ENCODE measurements at places on chromosomes 4 and X.

DNA sequence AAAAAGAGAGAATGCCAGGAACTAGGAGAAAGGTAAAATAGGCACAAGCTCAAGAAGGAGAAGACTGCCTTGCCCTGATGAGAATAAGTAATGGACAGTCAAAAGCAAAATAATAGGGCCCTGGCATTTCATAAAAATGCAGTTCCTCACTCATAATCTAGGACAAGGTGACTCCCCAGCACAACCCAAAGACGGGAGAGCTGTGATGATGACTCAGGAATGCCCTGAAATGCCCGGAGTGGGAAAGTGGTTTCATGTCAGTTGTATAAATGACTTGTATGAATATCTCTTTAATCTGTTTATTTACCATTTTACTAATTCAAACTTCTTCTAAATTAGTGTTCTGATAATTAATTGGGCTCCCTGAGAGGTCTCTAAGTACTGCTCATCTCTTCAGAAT, 28.8 kb upstream of the SETD7 start:
- DNase-seq: no peak
- H3K4me1 ChIP-seq: peaks cover 5% of the 10 kb centered on the region
- peaks cover 32% of the 10 kb centered on the region for H3K27me3 ChIP-seq
- H3K27ac ChIP-seq: no peak overlapping the region
- H3K36me3 ChIP-seq: no peaks in the 10 kb centered on the region

DNA sequence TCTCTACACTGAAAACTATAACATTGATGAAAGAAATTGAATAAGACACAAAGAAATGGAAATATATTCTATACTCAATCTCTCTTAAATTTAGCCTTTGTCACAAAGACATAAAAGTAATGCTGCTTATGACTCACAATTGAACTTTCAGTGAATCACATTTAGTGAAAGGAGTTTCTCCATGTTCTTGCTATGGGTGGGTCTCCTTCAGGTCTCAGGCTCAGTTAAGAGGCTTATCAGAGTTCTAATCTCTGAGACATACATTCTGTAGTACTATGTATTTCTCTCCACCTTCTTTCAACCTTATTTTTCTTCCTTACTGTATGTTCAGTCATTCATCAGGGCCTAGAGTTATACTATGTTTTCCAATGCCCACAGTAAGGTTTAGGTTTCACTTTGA, 220.9 kb downstream of the DTHD1 start:
- no peak overlapping the region for H3K27ac ChIP-seq
- no peak overlapping the region for H3K4me3 ChIP-seq
- H3K27me3 ChIP-seq: no peaks in the 10 kb centered on the region
- DNase-seq: no peak
- H3K36me3 ChIP-seq: no peaks in the 10 kb centered on the region

GRCh38 chr4:8409264-8410065, 31.1 kb downstream of the ACOX3 start:
- H3K27me3 ChIP-seq: no peaks in the 10 kb centered on the region
- H3K4me1 ChIP-seq: no peaks in the 10 kb centered on the region
- DNase-seq: no peak
- H3K27ac ChIP-seq: no peak overlapping the region
- H3K36me3 ChIP-seq: peaks cover 21% of the 10 kb centered on the region

DNA sequence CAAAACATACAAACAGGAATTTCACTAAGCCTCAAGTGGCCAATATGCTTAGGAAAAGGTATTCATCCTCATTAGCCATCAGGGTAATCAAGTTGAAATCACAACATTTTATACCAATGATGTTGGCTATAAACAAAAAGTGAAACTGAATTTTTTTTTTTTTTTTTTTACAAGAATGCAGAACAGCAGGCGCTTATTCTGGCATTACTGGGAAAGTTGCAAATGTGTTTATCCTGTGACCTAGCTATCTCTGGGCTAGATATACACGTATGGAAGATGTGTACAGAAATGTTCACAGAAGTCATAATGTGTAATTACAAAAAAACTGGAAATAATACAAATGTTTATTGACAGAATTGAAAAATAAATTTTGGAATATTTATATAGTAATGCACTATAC, 1430.4 kb upstream of the TENM3 start:
- no peaks in the 10 kb centered on the region for H3K4me1 ChIP-seq
- DNase-seq: no peak
- no peaks in the 10 kb centered on the region for H3K36me3 ChIP-seq
- H3K4me3 ChIP-seq: no peak overlapping the region
- no peaks in the 10 kb centered on the region for H3K27me3 ChIP-seq
- no peak overlapping the region for H3K27ac ChIP-seq

DNA sequence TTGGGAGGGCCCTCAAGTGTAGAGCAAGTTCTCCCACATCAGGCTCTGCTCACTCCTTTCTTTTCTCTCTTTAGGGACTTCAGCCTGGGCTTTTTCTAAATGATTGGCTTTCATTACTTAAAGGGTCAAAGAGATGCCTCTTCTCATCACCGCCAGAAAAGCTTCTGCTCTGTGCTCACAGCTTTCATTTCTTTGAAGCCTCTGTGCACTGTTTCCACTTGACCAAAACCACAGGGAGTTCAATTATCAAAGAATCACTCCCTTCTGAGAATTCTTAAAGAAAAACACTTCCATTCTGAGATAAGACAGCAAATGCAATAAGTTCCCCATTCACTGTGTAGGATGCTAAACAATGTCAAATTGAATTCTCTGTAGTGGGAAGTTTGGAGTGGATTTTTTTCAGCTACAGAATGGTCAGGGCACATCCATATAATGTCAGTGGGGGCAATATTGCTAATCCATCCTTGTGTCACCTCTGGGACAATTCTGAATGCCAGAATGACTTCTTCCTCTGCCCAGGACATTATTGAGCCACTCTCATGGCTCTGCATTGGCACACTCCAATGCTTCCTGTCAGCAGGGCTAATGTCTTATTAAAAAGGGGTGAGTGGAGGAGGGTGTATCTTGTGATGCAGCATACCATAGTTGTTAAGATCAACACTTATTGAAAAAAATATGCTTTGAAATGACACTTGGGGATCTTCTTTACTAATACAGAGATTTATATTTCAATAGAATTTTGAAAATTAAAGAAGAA, 217.6 kb downstream of the SNCA start:
- no peaks in the 10 kb centered on the region for H3K27me3 ChIP-seq
- no peaks in the 10 kb centered on the region for H3K36me3 ChIP-seq
- no peak for DNase-seq
- no peak overlapping the region for H3K4me3 ChIP-seq
- H3K27ac ChIP-seq: no peak overlapping the region

DNA sequence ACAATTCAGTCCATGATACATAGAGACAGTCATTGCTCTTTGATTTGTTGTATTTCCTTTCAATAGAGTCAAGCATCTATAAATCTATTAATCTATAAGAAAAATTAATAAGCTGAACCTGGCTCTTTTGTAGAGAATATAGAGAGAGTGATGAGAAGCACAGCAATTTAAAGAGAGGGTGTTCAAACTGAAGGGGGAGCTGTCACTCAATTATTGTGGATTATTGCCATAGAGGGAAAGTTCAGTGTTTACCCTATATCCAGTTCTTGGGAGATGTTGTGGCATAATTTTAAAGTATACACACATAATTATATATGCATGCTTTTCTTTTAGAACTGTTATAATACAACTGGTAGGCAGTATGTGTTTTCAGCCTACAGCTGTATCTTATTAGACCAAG, 1469.0 kb upstream of the PABPC4L start:
- no peak overlapping the region for H3K4me3 ChIP-seq
- H3K27me3 ChIP-seq: no peaks in the 10 kb centered on the region

Measured in osteoblast (primary cell).